Stomach (tissue), 19 donors: ENCODE measurements at places on chromosomes 11 and 22.

DNA sequence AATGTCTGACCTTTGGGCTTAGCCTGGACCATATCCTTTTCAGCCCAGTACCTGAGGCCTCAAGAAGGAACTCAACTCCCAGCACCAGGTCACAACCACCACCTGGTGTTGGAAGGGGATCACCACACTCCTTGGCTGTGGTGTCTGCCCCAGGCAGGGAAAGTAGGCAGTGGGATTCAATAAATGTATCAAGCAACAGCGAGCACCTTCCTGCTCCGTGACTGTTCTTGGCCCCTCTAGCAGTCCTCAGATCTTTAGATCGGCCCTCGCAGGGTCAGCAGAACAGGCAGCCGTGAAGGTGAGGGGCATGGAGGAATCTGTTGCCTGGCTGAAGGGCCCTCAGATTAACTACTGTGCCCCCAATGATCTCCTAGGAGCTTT, 15.9 kb downstream of the ARFGAP2 start:
- DNase-seq, result no peak

DNA sequence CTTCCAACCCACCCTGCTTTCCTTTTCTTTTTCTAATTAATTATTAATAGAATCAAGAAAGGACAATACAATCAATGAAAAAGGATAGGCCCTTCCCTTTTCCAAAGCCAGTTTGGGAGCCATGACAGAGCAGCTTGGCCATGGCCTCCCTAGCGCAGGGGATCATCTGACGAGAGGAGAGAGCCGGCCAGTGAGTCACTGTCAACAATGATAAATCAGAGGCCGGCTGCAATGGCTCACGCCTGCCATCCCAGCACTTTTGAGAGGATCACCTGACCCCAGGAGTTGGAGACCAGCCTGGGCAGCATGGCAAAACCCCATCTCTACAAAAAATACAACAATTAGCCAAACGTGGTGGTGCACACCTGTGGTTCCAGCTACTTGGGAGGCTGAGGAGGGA, 27.5 kb upstream of the KRTAP5-7 start:
- DNase-seq, result peak; percentile 22

- DNase-seq, result peak; percentile 79
Observed at GRCh38 chr11:118088531-118088930, 1.8 kb upstream of the SMIM35 start.

GRCh38 chr22:50115693-50116092, 25.9 kb downstream of the MOV10L1 start:
- no peak for DNase-seq

- no peak for DNase-seq
Observed at GRCh38 chr11:75113030-75113429, 16.4 kb upstream of the OR2AT4 start.

GRCh38 chr11:117188620-117189081, 10.1 kb downstream of the SIDT2 start:
- peak; percentile 20 for DNase-seq

- no peak for DNase-seq
Observed at GRCh38 chr22:17641269-17641668, 2.7 kb downstream of the BCL2L13 start.

DNA sequence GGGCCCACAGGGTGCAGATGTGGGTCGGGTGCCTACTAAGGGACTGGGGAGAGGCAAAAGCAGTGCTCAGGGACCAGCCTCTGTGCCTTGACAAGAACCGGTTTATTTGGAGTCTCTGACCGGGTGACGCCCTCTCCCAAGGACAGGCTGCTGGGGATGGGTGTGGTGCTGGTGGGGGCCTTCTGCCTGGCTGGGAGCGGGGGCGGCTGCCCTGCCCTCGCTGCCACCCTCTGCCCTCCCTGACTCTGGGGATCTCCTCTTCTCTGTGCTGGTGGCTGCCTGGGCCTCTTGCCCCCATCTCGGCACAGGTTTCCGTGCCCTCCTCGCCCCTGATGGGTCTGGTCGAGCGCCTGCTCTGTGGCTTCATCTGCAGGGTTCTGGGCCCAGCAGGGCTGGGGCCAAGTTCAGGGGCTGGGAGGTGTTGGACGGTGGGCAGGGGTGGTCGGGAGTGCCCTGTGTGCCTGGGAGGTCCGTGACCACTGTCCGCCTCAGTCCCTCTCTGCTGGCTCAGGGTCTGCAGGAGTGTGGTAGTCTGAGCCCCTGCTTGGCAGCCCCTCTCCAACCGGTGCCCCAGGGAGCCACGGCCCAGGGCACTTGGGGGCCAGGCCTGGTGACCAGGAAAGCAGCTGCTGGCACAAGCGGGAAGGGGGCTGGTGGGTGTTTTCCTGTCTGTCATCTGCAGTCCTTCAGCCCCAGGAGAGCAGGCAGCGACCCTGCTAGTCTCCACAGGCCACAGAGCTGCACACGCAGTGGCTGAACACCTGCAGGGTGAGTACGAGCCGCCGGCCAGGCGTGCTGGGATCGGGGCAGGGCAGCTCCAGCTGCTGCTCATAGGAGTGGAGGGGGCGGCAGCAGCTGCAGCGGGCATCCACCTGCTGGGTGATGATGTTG, 23.5 kb downstream of the MUC6 start:
- no peak for DNase-seq

DNA sequence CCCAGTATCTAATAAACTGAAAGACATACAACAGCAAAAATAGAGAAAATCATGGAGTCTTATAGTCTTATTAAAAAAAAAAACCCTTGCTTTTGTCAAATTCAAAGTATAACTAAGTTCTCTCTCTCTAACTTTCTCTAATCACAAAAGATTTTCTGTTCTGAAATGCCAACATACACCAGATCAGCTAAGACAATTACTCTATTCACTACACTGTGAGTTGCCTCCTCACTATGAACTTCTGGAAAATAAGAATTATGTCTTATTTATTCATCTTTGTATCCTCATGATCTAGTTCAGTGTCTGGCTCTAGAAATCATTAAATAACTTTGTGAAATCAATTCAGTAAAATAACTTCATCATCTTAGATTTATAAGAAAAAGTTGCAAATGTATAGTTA, 12.7 kb downstream of the FAM76B start:
- DNase-seq, result no peak

- no peak for DNase-seq
Observed at GRCh38 chr11:44575288-44575672, 9.8 kb downstream of the CD82 start.

GRCh38 chr22:26617271-26618199, at the start of gene CRYBB1:
Gene CRYBB1 (minus strand): TSS chr22:26618027. CDS start chr22:26616319, 1,708 bp downstream.
- no peak for DNase-seq

GRCh38 chr11:134668076-134668475, 256.0 kb upstream of the B3GAT1 start:
- peak; percentile 7 for DNase-seq

- no peak for DNase-seq
Observed at GRCh38 chr11:75728992-75729391, 11.4 kb downstream of the MOGAT2 start.

- no peak for DNase-seq
Observed at GRCh38 chr11:116257883-116258282, 514.9 kb downstream of the BUD13 start.

DNA sequence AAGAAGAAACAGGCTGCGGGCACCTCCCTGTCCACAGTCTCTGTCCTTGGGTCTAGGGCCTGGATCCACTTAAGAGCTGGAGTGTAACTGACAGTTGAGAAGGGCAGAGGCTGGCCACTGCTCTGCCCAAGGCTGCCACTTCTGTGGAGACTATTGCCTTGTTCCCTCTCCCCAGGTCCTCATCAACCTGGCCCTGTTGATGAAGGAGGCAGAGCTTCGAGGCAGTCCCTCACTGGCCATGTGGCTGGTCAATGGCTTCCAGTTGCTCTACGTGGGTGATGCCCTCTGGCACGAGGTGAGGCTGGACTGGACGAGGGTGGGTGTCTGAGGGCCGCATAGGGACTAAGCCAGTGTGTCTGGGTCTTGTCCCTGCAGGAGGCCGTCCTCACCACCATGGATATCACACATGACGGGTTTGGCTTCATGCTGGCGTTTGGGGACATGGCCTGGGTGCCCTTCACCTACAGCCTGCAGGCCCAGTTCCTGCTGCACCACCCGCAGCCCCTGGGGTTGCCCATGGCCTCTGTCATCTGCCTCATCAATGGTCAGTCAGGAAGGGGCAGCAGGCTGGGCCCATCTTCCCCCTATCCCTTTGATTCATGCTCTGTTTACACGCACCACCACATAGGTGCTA, 2.8 kb downstream of the ZNHIT2 start:
- no peak for DNase-seq

- peak; percentile 36 for DNase-seq
Observed at GRCh38 chr11:69746752-69747742, 28.1 kb downstream of the FGF4 start.

DNA sequence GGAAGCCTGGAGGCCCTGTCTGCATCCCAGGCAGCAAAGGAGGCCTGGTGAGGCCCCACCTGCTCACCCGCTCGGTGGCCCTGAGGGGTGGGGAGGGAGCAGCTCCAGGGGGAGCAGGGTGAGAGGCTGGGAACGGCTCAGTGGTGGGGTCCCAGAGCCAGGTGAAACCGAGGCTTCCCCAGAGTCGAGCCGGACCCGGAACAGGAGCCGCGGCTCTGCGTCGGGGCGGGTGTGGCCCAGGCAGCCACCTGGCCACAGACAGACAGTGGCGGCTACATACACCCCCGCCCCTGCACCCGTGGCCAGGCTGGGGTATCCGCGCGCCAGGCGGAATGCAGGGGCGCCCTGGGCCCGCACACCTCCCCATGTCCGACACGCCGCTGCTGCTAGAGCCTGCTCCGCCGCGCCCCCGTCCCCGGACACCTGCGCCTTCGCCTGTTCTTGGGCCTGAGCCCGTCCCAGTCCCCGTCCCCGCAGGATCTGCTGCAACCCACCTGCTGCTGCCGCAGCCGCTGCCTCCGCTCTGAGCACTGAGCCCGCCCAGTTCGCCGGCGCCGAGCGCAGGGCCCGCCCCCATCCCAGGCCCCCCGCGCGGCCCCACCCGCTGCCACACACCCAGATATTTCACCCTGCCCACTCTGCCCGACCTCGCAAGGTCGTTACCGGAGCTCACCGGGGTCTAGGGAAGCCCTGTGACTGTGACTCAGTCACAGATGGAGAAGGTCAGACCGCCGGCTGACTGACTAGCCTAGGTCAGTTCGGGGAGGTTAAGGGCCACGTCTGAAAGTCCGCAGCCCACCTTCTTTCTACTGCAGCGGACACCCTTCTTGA, at the start of gene SLC7A4:
Gene SLC7A4 (minus strand): TSS at position 525 of the 831 bp plus-strand sequence. CDS start 749 bp downstream, outside the sequence.
- DNase-seq, result peak; percentile 76

DNA sequence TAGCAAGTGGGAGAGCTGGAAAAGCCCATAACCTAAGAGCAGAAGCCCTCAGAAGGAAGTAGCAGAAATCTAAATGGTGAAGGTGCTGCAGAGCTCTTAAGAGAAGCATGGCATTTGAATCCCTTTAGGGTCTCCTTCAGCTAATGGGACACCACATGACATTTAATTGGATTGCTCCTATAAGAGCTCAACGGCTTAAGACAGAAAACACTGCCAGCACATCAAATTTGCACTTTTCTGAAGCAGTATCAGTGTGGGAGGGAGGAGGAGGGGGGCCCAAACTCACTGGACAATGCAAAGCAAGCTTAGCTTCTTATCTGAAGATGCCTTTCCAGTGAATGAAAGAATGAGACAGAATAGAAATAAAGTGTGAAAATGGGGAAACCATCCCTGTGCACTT, 287.9 kb upstream of the MTNR1B start:
- no peak for DNase-seq

GRCh38 chr11:66883016-66883965, 26.4 kb downstream of the LRFN4 start:
- peak; percentile 84 for DNase-seq
